ENCODE measurements at places on chromosomes 2 and 18. TPM values are rescaled to one million over a fixed set of nuclear protein-coding genes. Genes with fewer than 3 reads are reported as not detected.
A peak's percentile ranks its signal among the peaks of the same experiment; 100 is the strongest.

- no peak for DNase-seq
Observed at GRCh38 chr2:191020742-191021381, 6.9 kb upstream of the STAT1 start.

DNA sequence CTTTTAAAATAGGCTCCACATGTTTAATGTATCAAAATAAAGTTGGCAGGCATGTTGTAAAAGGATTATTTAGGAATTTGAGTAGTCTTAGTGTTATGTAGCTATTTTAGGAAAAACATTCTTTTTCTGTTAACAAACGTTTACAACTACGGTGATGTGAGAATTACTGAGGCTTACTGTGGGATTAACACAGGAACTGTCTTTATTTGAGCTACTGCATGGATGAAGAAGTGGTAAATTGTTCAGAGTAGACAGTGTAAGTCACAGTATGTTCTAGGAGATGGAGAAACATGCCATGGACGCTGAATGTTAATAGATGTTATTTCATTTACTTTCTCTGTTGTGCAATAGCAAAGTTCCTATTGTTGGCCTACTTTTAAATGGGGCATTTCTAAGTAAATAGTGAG is 1.6 kb downstream of the PPM1B start:
- DNase-seq = no peak

GRCh38 chr2:200452377-200452776 is 57.5 kb downstream of the KCTD18 start:
- no peak for DNase-seq

GRCh38 chr2:20390524-20391123 is 40.0 kb upstream of the PUM2 start:
- no peak for DNase-seq

- DNase-seq = no peak
Observed at GRCh38 chr18:74132201-74132600, 15.4 kb downstream of the FBXO15 start.

DNA sequence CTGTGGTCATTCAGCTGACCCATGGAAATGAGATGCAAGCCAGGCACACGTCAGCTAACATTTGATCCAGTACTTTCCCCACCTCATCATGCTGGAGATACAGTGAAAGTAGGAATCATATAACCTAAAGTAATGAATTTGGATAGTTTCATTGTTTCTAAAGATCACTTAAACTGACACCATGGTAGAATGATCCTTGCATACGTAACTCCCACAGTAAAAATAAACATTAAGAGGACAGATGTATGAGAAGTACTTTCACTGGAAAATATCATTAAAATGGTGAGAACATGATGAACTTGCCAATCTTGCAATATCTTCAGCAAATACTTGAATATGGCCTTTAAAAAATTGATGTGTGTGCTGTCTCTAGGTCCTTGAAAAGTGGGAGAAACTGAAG is 85.4 kb downstream of the MAIP1 start:
- DNase-seq = no peak

GRCh38 chr2:53549497-53549896 is 218.1 kb upstream of the CHAC2 start:
- DNase-seq = no peak

DNA sequence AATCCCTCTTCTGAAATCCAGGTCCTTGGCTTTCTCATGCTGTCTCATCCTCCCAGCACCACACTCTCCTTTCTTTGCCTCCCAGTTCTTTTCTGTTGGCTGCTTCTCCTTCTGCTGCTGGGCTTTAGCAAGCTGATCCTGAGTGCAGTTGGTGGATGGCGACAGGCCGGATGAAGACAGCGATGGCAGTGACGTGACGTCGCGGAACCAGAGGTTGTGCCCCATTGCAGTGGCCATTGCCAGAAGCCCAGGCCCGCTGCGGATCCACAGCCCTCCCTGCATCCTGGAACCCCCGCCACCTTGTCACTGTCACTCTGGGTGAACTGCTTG is 75.2 kb downstream of the EIPR1 start:
- DNase-seq = no peak

DNA sequence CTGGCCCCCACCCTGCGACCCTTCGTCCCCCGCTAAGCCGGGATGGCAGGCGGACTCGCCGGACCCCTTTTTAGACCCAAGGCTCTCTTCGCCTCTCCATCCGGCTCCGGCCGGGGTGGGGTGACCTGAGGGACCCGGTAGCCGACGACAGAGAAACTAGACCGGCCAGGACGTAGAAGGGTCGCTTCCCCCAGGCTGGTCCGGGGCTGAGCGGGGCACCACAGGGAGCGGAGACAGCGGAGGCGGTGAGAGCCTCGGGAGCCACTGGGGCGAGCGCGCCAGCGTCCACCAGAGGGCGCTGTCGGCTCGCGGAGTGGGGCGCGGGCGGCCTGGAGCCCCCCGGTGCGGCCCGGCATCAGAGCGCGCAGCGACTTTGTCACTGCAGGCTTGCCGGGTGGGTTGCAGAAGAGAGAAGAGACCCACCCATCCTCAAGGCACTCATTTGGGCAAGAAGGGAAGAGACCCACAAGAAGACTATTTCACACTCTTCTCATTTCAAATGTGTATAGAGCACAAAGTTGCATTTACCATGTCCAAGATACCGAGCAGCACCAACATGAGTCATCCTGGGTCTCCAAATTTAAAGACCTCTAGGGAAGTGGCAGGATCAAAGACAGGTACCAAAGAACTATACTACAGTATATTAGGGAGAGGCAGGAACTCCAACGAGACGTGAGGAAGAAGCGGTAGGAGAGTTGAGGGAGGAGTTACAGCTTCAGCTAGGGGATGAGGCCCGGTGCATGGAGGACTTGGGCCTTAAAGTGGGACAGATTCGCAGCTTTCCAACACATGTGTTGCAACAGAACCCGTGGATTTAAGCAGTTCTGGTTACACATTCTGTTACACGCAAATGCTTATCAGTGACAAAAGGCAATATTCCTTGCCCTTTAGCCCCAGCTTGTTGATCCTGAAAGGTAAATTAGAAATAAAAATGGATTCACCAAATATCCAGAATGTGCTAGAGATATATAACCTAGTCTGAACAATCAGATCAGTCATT is 7.6 kb upstream of the PRKCE start:
- peak; percentile 69 for DNase-seq

DNA sequence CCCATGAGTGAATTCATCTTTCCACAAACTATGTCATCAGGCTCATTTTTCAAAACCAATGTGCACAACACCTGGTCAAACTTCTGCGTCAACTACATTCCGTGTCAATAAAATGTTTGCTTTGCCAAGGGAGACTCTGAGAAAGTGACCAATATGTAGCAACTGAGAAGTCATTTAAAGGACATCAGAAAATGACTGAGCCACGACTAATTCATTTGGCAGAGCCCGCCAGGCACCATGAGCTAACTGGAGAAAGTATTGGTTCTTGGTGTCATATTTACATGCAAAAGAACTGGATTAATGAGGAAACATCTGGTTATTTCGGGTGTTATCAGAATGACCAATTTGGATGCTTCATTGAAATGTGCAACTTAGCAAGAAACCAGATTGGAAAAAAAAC is 7.2 kb downstream of the RND3 start:
- no peak for DNase-seq

- no peak for DNase-seq
Observed at GRCh38 chr2:63440612-63441011, 147.7 kb downstream of the WDPCP start.

DNA sequence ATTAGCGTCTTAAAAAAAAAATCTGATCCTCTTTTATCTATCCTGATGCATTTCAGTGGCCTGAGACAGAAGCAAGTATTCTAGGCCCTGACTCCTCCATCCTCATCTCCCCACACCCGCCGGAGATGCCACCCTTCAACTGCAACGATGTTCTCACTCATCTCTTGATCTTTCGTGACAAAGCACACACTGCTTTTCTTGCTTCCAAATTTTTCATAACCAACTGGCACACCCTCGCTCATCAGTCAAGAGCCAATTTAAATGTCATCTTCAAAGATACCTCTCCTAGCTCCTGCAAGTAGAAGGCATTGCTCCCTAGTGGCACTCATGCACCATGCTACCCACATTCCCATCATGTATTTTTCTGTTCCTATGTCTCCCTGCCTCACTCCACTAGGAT is 115.0 kb downstream of the STK39 start:
- DNase-seq = no peak

DNA sequence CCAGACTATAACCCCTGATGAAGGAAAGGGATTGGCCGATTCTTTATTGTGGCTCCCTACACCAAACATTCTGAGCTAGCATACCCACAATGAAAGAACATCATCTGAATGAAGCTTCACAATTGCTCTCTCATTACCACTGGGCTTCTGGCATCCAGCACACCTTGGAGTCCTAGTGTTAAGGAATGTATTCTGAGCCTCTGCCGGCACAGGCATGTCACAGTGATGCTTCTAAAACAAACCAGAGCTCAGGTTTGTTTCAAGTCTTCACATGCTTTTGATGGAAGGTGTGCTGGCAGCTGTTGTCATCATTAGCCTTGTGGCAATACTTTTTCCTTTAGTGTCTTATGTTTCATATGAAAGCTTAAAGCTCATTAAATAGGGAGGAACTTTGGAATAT is 76.3 kb upstream of the RBBP8 start:
- no peak for DNase-seq

DNA sequence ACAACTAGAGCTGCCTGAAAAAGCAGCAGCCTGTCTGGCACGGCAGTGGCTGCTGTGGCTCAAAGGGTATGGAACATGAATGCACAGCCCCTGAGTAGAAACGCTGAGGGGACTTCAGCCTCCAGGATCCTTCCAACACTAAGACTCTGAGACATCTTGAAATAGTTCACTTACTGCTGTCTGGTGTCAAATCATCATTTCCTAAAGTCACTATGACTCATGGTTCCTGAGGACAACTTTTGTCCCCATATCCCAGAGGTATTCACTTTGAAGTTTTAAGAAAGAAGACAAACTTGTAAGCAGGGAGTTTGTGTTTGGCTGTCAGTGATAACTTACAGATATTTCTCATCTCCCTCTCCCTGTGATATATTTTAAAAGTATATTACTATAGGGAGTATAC is 33.3 kb upstream of the NEB start:
- no peak for DNase-seq

DNA sequence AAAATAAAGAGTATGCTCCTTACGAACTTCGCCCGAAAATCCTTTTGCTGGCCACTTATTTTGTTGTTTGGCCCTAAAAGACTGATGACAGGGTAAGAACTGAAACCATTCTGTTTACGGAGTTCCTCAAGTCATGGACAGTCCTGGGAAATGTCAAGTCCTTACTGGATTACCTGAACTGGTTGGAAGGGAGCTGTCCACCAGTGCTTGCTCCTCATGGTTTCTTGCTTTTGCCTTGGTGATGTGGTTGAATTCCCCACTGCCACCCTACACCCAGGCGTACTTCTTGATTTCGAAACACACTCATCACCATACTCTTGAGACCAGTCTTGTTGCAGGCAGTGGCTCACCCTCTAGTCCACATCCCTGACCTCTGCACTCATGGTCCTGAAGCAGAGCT is 49.1 kb upstream of the CHMP1B start:
- no peak for DNase-seq

DNA sequence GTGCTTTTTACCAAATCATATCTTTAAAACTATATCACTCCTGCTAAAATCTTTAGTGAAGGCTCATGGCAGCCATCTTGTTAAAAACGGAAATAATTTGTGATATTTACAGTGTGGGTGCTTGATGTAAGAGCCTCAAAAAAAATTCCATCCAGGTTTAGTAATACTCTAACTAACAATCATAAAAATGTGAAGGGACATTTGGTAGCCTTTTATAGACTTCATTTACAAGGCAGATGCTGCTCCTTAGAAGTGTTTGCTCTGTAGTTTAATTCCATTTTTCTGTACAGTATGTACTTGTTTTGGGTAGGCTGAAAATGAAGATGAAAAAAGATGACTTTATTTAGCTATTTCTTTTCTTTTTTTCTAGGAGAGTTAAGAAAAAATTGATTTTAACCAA is 525.0 kb downstream of the ZEB2 start:
- no peak for DNase-seq

DNA sequence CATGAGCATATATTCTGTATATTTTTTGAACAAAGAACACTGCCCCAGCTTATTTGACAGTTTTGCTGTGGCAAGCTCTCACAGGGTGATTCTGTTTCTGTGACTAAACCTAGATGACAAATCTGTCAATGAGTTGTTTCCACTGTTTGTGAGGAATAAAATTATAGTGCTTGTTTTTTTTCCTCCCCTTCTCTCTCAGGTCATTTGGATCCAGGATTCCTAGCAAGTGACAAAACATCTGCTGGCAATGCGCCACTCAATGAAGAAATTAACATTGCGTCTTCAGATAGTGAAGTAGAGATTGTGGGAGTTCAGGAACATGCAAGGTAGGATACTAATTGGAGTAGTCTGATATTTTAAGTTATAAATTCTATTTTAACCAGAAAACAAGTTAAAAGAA is 149.3 kb downstream of the HAUS1 start:
- DNase-seq = no peak

DNA sequence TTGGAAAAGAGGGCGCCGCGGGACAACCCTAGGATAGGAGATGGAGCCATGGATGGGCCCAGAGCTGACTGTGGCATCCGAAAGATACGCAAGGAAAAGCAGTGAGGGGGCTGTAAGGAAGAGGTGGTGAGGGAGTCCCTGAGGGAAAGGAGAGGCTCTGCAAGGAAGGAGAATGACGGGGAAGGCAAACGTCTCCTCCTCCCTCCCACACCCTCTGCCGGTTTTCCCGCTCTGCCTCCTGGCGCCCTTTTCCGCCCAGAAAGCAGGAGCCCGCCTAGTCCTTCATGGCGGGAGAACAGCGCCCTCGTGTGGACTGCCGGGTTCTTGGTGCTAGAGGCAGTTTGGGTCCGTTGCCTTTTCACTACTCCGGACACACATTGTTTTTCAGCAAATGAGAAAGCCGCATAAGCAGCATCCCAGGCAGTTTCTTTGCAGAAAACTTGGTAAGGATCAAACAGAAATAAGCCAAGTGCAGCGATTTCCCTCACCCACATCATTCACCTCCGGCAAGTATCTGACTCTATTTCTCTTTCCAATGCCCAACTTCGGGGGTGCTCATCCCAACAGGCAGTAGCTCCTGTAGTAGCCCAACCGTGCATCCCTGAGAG is 200.4 kb downstream of the INO80D start:
- DNase-seq = peak; percentile 86

DNA sequence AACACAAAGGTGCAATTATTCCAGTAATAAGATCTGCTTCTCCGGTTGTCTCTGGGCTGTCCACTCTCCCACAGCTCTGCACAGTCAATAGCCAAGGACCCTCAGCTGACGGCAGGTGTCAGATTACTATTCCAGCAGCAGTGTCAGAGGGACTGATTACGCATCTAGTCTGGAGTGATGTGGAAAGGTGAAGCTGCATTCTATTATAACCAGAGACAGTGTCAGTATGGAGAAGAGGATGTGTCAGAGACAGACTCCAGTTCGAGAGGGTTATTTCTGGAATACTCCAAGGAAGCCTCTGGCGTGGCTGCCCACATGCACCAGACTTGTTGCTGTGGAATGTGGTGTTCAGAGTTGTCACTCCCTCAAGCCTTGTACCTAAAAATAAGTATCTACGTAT is 163.6 kb upstream of the TMEM200C start:
- no peak for DNase-seq

Gene DSG4
- 0.26 TPM for total RNA-seq

Gene ZNF385B
- 2.2 TPM for total RNA-seq

Gene TCF23
- total RNA-seq = 0.05 TPM

Gene ZC3H6
- 20.3 TPM for total RNA-seq

All from mucosa of descending colon (tissue), 3 donors.